Thymus (tissue), 14 donors: ENCODE measurements at places on chromosomes 5 and 9. TPM values are rescaled to one million over a fixed set of nuclear protein-coding genes. Genes with fewer than 3 reads are reported as not detected.

CDH12 gene
- polyA plus RNA-seq = 0.05 TPM

GRCh38 chr9:114372921-114373448 lies 14.8 kb downstream of the AKNA start:
- H3K27ac ChIP-seq = peak overlapping the region; percentile 99
- peak overlapping the region; percentile 40 for H3K4me3 ChIP-seq
- H3K4me1 ChIP-seq = peaks cover 79% of the 10 kb centered on the region
- H3K27me3 ChIP-seq = no peaks in the 10 kb centered on the region
- peaks cover 73% of the 10 kb centered on the region for H3K36me3 ChIP-seq

- DNase-seq = no peak
- peaks cover 6% of the 10 kb centered on the region for H3K4me1 ChIP-seq
- no peak overlapping the region for H3K27ac ChIP-seq
- H3K4me3 ChIP-seq = no peak overlapping the region
Observed at GRCh38 chr5:35678661-35679060, 61.0 kb downstream of the SPEF2 start.

DNA sequence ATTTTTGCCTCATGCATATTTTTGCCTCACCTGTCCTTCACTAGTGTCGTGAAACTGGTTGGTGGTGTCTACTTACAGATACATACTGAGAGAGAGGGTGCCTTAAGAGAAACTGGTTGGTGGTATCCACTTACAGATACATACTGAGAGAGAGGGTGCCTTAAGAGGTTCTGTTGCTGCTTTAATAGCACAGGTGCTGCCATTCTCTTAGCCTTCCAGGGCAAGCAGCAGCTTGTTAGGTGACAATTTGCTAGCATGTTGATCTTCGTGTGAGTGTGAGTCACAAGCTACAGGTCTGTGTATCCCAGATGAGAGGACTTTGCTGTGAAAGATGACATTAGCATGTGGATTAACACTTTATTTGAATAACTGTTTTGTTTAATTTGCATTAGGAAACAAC lies 1.4 kb downstream of the PTTG1 start:
- H3K4me1 ChIP-seq = peaks cover 22% of the 10 kb centered on the region
- no peak for DNase-seq
- H3K36me3 ChIP-seq = peaks cover 3% of the 10 kb centered on the region
- H3K4me3 ChIP-seq = peak overlapping the region; percentile 65
